Stimulated activated CD8-positive, alpha-beta memory T cell treated with anti-CD3 and anti-CD28 coated beads, Interleukin-4, amount 100 ng/mL, for 48 hours (primary cell): ENCODE measurements at places on chromosomes 13 and 19.

GRCh38 chr13:110625771-110626321 lies 10.5 kb downstream of the NAXD start:
- no peak for DNase-seq

DNA sequence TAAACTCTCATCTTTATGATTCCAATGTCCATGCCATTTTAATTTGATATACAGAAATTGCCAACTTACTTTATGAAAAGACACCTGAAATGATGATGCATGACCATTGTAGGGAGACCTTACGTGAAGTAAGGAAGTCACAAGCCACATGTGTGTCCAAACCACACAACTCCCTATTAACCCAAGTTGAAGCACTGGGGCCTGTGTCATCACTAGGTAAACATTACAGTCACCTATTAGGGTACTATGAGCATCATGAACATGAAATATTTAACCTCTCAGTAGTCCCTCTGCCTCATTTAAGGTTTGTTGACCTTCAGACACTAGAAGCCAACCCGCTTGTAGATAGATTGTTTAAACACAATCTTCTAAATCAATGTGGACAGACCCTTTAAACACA lies 576.9 kb downstream of the IRS2 start:
- DNase-seq: no peak

- DNase-seq: no peak
Observed at GRCh38 chr19:54154603-54155345, 4.7 kb downstream of the LENG1 start.

DNA sequence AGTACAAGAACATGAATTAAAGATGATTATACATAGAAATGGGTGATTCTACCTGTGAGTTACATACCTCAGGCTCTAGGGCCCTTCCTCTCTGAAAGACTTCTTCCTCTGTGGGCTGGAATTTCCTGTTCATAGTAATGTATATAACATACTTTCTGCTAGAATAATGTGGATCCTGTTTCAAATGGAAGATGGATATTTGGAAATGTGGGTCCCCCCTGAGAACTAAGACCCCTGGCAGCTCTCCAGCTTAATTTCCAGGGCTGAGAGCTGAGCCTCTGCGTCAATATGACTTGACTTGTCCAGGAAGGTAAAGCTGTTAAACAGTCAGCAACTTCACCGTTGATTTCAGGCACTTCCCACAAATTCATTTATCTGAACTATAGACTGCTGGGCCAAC lies 296.3 kb downstream of the NALCN start:
- DNase-seq: no peak

DNA sequence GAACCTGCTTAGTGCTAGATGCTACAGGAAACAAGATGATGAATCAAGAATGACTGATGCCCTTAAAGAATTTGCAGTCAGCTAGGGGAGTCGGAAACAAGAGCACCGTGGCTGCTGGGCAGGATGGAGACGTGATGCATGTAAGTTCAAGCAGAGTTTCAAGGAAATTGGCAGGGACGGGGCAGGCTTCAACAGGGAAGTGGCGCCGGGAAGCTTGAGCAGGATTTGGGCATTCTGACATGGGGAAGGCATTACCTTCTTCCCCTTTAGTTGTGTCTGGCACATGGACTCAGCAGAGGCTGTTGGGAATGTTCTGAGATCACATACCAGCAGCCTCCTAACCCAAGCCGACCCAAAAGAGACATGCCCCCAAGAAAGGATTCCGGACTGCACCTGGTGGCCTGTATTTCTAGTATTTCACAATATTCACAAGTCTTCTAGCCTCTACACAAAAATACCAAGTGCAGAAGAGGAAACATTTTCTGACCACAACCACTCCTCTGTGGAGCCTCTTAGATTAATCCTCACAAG lies 138.2 kb downstream of the CRYL1 start:
- DNase-seq: no peak

DNA sequence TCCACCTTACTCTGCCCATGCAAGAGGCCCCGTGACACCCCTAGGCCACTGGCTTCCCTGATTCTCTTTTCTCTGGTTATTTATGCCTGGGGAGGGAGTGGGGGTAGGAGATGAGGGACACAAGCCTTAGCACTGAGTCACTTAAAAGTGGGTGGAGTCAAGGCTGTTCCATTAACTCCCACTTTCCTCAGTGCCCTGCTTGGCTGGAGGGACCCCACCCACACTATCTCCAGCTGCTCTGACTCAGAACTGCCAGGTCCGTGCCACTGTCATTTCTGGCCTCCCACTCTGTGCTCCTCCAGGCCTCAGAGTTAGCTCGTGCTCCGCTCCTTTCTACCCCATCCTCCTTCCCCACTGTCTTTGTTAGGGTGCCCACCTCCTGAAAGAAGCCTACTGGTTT lies 113.4 kb upstream of the UQCRFS1 start:
- DNase-seq: no peak

- no peak for DNase-seq
Observed at GRCh38 chr13:93814658-93815057, 588.1 kb downstream of the GPC6 start.

DNA sequence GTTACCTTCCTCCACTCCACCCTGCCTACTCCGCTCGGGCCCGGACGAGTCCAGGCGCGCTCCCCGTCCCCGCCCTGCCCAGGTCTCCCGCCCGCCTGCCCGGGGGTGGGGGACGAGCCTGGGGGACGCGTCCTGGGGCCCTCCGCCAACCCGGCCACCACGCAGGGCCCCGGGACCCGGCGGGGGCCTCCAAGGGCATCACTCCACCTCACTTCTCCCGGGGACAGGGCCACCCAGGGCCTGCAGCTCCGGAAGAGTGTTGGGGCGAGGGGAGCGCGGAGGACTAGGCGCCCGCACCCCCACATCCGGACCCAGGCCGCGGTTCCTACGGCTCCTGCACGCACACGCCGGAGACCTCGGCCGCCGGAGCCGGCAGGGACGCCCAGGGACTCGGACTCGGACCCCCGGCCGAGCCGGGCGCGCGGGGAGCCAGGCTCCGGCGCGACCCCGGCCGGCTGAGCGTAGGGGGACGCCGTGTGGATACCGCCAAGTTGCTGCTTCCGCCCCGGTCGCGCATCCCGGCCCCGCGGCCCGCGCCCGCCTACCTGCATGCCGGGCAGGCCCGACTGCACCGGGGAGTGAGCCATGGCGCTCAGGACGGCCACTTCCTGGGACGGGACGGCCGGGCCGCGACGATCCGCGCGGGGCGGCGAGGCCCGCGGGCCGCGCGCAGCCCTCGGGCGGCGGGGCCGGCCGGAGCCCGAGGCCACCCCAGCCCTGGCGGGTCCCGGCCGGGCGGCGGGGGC lies 534 bp downstream of the STK24 start:
- DNase-seq: peak; percentile 51

DNA sequence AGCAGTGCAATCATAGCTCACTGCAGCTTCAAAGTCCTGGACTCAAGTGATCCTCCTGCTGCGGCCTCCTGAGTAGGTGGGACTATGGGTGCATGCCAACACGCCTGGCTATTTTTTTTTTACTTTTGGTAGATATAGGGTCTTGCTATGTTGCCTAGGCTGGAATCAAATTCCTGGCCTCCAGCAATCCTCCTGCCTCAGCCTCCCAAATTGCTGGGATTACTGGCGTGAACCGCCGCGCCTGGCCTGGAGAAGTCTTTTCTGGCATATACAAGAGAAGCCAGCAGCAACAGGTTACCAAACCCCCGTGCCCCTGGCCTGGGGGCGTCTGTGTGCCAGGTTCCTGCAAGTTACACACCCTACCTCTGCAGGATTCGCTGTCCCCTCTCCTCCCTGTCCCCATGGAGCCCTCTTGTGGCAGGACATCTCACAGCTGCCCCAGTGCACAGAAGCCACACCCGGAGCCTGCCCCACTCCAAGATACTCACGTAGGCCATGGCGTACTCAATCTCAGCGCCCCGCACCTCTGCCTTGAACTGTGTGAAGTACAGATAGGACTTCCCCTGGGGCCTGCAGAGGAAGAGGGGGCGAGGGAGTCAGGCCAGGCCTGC lies 9.9 kb downstream of the MYDGF start:
- DNase-seq: no peak

- peak; percentile 32 for DNase-seq
Observed at GRCh38 chr13:110352735-110353134, 45.7 kb downstream of the COL4A2 start.

- peak; percentile 44 for DNase-seq
Observed at GRCh38 chr19:8004723-8005513, 523 bp downstream of the ELAVL1 start.

- no peak for DNase-seq
Observed at GRCh38 chr13:25494698-25495411, 123.1 kb downstream of the ATP8A2 start.

DNA sequence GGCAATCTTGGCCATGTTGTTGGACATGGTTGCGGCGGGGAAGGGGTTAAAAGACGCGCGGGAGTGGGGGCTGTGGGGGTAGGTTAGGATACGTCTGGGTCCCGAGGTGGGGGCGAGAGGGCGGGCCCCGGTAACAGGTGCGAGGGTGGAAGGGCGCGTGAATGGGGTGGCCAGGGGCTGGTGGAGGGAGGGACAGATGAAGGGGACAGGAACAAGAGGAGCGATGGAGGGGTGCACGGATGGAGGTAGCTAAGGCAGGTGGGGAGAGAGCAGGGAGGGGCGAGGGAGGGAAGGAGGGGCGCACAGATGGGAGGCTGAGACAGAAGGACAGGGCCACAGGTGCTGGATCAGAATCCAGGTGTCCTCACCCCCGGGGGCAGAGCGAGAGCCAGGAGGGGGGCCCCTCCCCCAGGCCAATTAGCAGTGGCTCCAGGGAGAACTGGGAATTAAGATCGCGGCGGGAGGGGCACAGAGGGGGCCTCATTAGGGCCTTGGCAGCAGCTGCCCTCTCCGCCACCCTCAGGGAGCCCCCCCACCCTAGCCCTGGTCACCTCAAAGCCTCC lies 1.3 kb downstream of the GNG8 start:
- DNase-seq: no peak

DNA sequence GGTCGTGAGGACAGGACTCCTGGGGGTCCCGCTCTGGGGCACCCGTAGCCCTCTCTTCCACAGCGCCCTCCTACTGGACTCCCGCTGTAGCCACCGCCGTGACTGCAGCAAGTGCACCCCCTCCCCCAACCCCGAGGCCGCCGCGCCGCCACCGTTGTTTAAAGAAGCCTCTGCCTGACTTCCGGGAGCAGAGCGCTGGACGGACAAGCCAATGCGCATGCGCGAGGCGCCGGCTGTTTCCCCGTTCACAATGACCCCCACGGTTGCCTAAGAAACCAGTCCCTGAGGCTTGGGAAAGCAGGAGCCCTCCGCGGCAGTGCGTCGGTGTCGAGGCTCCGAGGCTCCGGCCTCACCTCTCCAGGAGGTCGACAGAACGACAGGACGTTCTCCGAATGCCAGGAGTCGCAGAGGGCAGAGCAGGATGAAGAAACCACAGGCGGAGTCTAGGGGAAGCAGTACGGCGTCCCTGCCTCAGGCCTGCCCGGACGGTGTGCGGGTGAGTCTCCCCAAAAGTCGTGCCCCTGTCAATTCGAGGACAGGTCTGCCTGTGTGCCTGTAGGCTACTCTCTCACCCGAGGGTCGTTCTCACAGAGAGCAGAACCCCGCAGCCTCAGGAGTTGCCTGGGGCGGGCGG lies 70.5 kb upstream of the ZNF420 start:
- DNase-seq: peak; percentile 60

- DNase-seq: no peak
Observed at GRCh38 chr13:25752957-25753551, 298.8 kb downstream of the SHISA2 start.

DNA sequence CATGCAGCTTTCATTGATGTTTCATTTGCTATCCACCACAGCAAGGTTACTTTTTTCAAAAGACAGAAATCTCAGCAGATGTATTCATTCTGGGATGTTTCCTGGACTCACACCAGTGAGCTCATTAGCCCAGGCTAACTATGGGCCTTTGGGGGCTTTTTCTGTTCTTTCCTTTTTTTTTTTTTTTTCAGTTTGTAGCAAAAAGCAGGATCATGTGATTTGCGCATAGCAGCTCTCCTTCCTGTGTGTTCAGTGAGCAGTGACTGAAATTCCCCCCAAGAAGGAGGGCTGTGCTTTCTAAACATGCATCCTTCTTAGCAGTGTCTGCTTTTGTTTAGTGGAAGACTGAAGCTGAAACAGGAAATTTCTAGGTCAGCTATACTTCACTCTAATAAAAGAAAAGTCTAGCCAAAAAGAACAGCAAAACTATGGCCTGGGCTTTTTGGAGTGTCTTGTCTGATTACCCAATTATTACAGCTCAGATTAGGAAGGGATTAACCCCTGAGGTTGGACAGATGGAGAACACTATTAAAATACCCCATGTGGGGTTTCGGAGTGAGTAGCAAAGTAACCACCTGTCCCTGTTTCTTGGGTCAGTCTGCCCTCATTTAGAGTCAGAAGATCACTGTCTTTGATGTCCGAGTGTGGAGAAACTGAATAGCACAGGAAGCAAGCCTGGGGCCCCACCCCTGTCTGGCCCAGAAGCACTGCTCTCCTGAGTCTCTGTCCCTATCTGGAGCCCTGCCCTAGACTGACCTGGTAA lies 8.9 kb upstream of the AMER2 start:
- no peak for DNase-seq

- no peak for DNase-seq
Observed at GRCh38 chr19:6458695-6459261, 814 bp downstream of the SLC25A23 start.

GRCh38 chr19:3131168-3131567 lies 4.7 kb upstream of the GNA15 start:
- no peak for DNase-seq

GRCh38 chr19:7533925-7534480 lies 1.5 kb upstream of the PNPLA6 start:
- peak; percentile 87 for DNase-seq

DNA sequence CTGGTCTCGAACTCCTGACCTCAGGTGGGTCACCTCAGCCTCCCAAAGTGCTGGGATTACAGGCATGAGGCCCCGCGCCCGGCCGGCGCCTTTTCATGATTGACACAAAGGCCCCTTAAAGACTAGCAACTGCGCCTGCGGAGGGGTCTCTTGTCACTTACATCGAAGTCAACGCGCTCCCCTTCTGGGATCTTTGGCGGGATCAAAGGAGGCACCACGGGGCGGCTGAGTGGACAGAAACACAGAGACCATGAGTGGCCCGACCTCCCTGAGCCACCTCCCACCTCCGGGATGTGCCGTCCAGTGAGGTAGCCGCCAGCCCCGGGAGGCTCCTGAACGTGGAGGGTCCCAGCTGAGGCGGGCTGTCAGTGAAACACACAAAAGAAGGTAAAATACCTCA lies 7.3 kb downstream of the TNNT1 start:
- no peak for DNase-seq

- DNase-seq: no peak
Observed at GRCh38 chr19:13782537-13782936, 8.3 kb downstream of the C19orf53 start.

DNA sequence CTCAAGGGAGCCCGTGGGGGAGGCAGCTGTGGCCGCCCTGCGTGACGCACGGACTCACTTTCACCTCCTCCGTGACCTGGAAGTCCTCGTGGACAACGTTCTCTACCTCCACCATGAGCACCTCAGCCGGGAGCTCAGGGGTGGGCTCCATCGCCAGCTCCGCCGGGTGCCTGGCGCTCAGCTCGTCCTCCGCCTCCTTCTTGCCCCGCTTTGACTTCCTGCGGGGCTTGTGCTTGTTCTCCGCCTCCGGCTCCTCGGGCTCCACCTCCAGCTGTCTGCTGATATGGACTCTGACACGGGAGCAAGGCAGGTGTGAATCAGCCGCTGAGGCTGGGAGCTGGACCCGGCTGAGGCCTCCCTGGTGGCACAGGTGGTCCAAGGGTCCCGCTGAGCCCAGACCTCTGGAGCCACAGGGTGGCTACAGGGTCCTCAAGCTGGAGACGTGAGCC lies 8.2 kb downstream of the LONP1 start:
- DNase-seq: no peak

- peak; percentile 68 for DNase-seq
Observed at GRCh38 chr13:46593398-46593797, 40.4 kb downstream of the LRCH1 start.

- DNase-seq: no peak
Observed at GRCh38 chr13:78372581-78372980, 230.8 kb downstream of the POU4F1 start.

GRCh38 chr19:39428283-39429112 lies 7.3 kb downstream of the RPS16 start:
- no peak for DNase-seq
